HFFc6 (cell line): ENCODE measurements at places on chromosomes 2 and 18. TPM values are rescaled to one million over a fixed set of nuclear protein-coding genes. Genes with fewer than 3 reads are reported as not detected.
A peak's percentile ranks its signal among the peaks of the same experiment; 100 is the strongest.

- DNase-seq: peak; percentile 39
Observed at GRCh38 chr2:117832905-117833613, 18.6 kb downstream of the DDX18 start.

GRCh38 chr2:12587228-12587627 lies 129.5 kb upstream of the TRIB2 start:
- no peak for DNase-seq

CNTNAP5 gene
- total RNA-seq: not detected in 3 replicates

REG3G gene
- total RNA-seq: not detected in 2 replicates

DNA sequence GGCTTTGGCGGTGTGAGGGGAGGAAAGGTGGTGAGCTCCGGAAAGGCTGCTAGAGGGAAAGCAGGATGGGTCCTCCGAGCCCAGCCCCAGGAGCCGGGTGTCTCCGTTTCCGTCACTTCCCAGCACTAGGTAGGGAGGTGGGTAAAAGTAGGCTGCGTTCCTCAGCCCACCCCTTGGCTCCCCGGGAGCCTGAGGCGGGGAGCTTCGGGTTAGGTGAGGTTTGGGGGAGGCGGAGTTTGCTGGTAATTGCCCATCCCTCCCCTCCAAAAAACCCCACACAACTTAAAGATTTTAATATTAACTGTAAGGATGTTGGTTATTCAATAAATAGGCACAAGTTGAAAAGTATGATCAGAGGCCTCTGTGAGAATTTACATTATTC lies 552 bp upstream of the ATF2 start:
- DNase-seq: no peak
